ENCODE measurements at places on chromosomes 4 and X.
A peak's percentile ranks its signal among the peaks of the same experiment; 100 is the strongest.

DNA sequence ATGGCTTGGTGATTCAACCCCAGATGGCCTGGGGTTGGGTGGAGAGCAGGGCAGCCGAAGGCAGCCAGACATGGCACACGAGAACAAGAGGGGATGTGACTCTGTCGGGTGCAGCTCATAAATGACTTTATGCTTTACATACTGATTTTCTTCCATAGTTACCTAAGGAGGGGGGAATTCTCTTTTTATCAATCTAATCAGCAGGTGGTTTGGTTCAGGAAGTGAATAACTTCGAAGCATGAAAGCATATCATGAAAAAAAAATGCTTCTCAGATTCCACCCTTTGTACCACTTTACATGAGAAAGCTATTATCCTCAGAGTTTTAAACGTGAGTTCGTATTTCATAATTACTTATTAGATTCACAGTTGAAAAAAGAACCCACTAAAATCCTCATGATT is 908.9 kb upstream of the LCORL start:
- DNase-seq, result no peak

- DNase-seq, result no peak
Observed at GRCh38 chr4:185810746-185811508, 1.1 kb downstream of the SORBS2 start.

DNA sequence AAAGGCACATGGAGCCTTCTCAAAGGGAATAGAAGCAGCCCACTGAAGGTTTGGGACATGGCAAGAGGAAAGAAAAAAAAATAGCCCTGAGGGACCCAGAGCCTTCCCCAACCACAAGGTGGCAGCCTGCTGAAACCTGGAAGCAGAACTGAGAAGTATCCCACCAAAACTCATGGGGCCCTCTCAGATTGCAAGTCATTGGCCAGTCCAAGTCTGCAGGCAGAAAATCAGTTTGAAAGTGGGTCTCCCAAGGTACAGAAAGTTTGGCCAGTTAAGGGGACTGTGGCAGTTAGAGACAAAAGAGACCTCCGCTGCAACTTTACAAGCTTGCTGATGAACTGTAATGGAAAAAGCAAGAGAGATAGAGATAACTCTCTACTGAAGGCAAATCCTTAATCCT is 155.8 kb downstream of the ANTXR2 start:
- DNase-seq, result peak; percentile 26

DNA sequence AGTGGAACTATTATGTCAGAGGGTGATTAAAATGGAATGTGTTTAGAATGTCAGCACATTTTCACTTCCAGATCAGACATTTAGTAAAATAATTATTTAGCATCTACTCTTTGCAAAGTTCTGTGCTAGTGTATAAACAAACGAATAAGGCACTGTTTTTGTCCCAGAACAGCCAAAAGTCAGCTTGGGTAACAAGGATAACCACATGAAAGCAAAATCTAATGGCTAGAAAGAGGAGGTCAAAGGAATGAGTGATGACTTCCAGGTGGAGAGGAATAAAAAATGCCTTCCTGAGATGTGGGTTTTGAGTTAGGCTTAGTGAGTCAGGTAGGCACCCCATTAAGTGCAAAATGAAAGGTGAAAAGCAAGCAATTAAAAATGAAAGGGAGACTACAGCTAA is 112.6 kb downstream of the ATP10D start:
- no peak for DNase-seq

DNA sequence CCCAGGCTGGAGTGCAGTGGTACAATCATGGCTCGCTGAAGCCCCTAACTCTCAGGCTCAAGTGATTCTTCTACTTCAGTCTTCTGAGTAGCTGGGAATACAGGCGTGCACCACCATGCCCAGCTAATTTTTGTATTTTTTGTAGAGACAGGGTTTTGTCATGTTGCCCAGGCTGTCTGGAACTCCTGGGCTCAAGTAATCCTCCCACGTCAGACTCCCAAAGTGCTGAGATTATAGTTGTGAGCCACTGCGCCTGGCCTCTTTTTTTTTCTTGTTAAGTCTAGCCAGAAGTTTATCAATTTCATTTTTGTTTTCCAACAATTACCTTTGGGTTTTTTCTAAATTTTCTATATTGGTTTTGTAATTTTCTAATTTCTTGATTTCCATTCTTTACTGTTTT is 100.6 kb downstream of the GC start:
- DNase-seq, result no peak

DNA sequence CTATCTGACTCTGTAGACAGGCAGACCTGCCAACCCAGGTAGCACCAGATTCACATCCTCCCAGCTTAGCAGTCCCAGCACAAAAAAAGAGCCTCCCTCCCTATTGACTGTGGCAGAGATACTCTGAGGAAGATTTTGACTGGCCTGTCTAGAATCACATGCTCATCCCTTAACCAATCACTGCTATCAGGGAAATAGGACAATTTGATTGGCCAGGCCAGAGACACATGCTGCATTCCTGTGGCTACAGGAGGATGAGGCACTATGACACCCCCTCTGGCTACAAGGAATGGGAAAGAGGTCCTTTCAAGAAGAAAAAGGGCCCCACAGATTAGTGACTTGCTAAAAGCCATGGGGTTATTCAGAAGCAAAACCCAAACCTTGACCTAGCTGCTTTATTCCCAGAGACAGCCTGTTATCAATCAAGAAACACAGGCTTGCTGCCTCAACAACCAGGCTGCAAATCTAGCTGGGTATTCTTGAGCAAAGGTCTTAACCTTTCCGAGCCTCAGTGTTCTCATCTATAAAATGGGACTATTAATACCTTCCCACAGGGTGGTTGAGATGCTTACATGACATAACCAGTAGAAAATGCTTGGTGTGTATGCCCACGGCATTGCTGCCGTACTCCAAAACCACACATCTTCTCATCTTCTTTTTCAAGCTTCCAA is 147.6 kb downstream of the BCOR start:
- no peak for DNase-seq

- no peak for DNase-seq
Observed at GRCh38 chr4:13530823-13531624, 13.3 kb downstream of the NKX3-2 start.

DNA sequence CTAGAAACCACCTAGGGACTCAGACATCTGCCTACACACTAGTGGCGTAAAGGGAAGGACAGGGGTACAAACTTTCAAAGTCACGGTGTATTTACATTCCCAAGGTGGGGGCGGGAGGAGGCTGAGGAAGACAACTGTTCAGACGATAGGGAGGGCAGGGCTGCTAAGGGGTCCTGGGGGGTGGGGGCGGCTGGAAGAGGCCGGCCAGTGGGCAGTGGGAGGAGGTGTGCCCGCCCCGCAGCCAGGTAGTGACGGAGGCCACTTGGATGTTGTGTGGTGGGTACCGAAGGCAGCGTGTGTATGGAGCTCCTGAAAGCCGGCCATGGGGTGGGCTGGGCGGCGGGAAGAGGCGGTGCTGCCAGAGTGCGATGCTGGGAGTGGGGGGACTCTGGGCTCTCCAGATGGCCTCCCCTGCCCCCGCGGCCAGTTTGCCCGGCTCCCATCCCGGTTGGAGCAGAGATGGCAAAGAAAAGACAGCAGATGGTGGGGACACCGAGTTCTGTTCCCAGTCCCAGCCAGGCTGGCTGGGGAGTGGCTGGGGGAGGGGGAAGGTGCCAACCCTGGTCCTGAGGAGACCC is 24.2 kb downstream of the L1CAM start:
- DNase-seq, result no peak

GRCh38 chr4:119835613-119835910 is 207.0 kb upstream of the PDE5A start:
- no peak for DNase-seq

DNA sequence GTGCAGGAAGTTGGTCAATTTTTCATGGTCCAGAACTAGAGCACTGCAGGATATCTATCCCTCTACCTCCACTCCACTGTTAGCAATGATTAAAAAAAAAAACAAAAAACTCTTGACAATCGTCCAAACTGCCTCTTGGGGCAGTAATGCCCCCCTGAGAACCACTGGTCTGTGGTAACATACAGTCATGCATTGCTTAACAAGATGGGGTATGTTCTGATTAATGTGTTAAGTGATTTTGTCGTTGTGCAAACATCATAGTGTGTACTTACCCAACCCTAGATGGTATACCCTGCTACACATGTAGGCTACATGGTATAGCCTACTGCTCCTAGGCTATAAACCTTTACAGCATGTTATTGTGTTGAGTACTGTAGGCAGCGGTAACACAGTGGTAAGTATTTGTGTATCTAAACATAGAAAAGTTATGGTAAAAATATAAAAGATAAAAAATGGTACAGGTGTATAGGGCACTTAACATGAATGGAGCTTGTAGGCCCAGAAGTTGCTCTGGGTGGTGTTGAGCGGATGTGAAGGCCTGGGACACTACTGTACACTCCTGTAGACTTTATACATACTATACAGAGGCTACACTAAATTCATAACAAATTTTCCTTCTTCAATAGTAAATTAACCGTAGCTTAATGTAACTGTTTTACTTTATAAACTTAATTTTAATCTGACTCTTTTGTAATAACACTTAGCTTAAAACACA is 34.1 kb downstream of the ART3 start:
- no peak for DNase-seq

DNA sequence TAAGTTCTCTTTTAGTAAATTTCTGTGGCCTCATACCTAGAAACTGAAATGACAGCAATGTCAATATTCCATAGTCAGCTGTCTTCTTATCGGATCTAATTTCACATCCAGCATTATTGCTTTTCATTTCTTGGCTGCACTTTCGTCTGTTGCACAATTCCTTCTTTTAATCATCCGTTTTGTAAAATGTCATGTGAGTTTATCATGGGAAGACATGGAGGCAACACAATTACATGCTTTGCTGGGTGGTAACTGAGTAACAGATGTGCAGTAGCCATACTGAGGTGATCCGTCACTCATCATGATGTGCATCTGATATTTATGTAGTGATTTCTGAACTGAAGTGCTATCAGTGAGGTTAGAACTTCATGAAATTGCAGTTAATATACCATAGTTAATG is 68.3 kb upstream of the SLC7A11 start:
- DNase-seq, result no peak

DNA sequence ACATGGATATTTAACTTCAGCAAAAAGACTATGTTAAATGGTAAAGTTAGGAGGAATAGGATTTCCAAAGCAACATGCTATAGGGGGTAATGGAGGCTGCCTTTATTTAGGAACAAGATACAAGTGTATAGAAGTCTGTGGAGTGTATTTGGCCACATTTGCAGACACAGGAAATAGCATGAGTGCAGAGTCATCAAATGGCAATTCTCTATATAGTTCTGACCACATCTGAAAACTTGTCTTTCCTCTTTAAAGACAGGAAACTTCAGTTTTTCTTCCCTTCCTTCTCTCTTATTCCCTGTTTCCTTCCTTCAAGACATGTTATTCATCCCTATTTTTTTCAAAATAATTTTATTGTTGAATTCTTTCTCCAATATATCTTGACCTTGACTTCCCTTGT is 119.3 kb upstream of the PITX2 start:
- no peak for DNase-seq

DNA sequence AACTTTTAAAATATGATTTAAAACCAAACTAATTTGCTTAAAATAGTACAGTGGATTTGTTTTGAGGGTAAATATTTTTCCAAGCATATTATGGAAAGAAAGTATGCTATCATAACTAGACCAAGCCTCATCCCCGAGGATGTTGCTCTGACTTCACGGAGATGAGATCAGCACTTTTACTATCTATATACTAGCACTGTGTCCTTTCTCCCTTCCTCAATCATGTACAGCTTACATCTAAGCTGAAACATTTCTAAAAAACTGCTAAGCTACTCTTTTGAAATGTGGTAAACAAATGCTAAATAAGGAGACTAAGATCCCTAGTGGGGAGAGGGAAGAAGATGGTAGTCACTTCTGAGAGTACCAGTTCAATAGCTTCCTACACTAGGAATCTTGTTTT is 23.8 kb downstream of the AMMECR1 start:
- DNase-seq, result no peak

GRCh38 chrX:2934715-2935710 is 5.9 kb upstream of the ARSD start:
- no peak for DNase-seq

DNA sequence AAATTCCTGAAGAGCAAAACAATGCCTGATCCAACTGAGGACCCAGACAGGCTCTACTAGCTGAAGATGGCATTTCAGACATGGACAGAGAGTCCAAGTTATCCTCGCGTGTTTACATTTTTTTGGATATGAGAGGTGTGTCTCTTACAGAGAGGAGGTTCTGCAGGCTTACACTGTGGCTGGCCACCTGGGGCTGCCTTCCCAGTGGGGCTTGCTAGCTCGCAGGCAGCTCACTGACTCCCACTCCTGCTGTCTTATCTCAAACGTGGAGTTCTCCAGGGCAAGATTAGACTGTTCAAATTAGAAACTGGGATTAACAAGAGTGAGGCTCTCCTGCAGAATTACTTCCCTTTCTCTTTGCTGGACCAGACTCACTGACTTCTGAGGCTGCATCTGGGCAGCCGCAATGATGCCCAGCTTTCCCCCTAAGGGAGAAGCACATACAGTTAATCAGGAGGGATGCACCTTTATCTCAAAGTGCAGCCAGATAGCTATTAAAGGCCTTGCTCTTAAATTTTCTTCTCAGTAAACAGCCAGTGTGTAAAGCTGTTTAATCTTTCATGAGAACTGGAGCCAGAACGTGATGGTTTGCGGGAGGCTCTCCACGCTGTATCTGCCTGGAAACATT is 123.0 kb downstream of the ENPP6 start:
- no peak for DNase-seq

DNA sequence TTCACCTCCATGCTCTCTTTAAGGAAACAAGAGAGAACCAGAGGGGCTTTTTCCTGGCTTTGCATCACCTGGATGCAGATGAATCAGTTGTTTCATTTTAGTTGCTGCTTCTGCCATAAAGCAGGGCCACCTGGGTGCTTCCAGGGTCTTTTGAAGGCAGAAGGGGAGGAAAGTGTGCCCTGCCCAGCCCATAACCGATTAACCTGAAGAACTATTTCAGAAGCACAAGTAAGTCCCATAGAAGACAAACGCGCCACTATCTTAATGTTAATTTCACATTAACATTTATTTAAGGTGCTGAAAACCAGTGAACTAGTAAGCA is 32.1 kb downstream of the IRF2 start:
- DNase-seq, result no peak

- DNase-seq, result peak; percentile 3
Observed at GRCh38 chr4:161252520-161253141, 911.2 kb downstream of the FSTL5 start.

- no peak for DNase-seq
Observed at GRCh38 chr4:86481440-86481839, 112.7 kb upstream of the PTPN13 start.

GRCh38 chr4:187433141-187433540 is 562.4 kb upstream of the ZFP42 start:
- no peak for DNase-seq
